ENCODE measurements at places on chromosomes 4 and X.

DNA sequence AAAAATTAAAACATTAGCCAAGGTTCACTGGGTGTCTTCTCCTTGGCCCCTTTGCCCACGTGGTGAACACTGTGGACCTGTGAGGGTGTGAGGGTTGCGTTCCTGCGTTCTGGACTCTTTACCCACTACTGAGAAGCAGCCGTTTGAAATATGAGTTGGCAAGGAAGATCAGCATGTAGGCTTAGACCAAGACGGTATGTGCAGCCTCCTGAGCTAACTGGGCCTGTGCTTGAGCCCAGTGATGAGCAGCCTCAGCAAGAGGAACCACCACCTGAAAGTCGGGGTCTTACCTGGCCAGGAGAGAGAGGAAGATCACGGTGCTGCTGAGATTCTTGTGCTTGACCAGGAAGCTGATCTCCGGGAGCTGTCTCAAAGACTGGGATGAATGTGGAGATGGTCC is 19.5 kb downstream of the RGS12 start:
- no peak for DNase-seq

GRCh38 chrX:10902001-10902400 is 209.1 kb upstream of the HCCS start:
- no peak for DNase-seq

DNA sequence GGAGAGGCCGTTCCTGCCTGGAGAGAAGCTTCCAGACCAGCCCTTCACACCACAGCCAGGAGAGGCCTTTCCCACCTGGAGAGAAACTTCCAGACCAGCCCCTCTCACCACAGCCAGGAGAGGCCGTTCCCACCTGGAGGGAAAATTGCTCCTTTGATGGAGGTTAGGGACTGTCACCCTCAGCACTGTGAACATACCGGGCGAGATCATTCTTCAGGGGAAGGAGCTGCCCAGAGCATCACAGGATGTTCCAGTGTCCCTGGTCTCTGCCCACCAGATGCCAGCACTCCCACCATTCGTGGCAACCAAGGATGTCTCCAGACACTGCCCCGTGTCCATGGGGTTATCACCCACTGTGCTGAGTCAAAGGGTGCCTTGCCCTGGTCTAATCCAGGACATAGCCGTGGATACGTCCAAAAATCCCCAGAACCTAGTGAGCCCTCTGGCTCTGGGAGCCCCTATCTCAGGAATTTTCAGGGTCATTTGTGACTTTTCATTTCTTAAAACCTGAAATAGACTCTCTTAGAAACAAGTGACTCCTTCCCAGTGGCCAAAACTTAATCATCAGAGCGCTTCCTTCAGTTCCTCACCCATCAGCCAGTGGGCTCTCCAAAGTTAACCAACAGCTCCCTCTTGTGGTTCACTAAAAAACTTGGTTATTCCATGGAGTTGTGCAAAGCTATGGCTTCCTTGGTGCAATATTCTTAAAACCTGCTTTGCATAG is 80.2 kb downstream of the CRMP1 start:
- DNase-seq = peak; percentile 83

GRCh38 chrX:2642791-2643190 is 48.3 kb upstream of the CD99 start:
- no peak for DNase-seq

- no peak for DNase-seq
Observed at GRCh38 chr4:70915874-70916559, 13.8 kb downstream of the MOB1B start.

DNA sequence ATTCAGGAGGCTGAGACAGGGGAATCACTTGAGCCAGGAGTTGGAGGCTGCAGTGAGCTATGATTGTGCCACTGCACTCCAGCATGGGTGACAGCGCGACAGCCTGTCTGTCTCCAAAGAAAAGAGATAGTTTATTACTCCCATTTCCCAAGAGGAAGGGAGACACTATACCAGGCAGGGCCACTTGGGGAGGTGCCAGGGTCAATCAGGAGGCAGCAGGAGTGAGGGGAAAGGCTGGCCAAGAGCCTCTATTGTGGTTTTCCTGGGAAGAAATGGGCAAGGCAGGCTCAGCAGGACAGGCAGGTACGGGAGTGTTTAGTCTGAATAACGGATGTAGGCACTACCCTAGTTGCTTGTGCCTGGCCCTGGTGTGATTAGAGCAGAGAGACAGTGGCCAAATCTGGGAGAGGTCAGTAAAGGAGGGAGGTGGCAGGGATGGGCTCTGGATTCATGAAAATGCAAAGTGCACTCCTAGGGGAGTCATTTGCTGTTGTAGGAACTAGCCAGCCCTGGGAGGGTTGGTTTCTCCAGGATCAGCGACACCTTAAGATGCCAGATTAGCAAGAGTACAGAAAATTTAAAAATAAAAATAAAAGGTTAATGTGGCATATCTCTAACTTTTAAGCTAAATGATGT is 20.2 kb upstream of the CDKN2AIP start:
- DNase-seq = no peak

DNA sequence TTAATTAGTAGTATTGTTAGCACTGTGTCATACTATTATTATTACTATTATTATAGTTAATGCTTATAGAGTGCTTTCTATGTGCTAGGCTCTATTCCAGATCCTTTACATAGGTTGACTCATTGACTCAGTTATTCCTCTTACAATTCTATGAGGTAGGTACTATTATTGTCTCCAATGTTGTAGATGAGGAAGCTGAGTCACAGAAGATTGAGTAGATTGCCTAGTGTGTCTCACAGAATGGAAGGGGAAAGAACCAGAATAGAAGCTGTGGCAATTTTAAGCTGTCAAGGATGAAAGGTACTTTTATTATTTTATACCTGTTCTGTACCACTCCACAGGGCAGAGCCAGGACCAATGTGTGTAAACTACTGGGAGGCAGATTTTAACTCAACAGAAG is 1.9 kb upstream of the TCEAL1 start:
- DNase-seq = no peak

- no peak for DNase-seq
Observed at GRCh38 chr4:25843340-25844097, 19.3 kb downstream of the SEL1L3 start.

DNA sequence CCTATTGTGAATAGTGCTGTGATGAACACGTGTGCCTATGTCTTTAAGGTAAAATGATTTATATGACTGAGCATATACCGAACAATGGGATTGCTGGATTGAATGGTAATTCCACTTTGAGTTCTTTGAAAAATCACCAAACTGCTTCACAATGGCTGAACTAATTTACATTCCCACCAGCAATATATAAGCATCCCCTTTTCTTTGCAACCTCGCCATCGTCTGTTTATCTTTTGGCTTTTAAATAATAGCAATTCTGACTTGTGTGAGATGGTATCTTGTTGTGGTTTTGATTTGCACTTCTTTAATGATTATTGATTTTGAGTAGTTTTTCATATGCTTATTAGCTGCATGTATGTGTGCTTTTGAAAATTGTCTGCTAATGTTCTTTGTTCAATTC is 31.8 kb upstream of the UGT2A1 start:
- no peak for DNase-seq

DNA sequence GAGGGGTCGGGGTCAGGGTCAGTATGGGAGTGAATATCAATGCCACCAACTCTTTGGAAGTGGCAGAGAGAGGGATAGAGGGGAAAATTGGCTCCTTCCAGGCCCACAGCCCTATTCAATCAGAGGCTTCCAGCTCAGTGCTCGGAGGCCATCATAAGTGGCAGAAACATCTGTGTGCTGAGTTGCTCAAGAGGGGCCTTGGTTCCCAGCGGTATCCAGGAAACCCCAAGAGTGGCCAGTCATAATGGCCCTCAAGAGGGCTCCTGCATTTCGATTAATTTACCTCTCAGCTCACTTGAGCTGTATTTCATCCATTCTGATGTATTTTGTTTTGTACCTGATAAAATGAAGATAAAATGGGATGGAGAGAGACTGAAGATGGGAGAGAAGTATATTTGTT is 154.3 kb upstream of the EOLA2 start:
- DNase-seq = no peak

DNA sequence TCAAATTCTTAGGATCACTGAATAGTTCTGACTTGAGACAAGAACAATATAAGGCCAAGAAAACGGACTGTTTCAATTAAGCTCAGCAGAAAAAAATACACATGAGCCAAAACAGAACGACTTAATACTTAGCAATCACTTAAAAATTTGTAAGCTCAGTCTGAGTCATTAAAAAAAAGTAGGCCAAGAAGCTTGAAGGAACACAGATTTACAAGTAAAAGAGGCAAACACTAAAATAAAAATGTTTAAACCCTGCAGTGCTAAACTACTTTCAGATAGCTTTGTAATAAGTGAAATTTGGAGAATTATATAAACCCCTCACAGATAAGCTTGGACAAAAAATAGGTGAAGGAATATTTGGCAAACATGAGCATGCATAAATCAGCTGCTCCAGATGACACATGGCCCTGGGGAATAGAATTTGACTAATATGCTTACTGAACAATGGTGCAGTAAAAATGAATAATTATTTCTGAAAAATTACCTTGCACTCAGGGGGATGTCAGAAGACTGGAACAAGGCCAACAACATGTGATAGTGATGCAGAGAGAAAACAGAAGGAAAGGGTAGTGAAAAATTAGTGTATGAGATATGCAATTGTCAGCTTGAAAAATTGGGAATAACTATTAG is 49.6 kb downstream of the LNX1 start:
- no peak for DNase-seq

DNA sequence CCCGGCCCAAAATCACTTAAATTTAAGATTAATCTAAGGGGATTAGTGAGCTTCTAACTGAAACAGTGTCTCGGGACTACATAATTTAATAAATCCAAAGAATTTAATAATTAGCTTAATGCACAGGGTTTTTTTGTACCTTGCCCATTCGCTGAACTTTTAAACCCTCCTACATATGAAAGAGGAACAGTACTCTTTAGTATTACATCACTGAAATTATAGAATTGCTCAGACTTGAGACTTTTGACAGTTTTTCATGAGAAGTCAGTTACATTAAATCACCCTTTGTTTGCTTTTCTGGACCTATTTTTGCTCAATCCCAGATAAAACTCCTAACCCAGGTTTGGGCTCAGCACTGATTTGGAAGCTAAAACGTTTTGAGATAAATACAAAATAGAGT is 2.4 kb upstream of the TADA2B start:
- no peak for DNase-seq

GRCh38 chrX:69119122-69119521 is 46.1 kb downstream of the PJA1 start:
- no peak for DNase-seq

GRCh38 chr4:142091691-142092182 is 455.4 kb downstream of the IL15 start:
- DNase-seq = no peak

DNA sequence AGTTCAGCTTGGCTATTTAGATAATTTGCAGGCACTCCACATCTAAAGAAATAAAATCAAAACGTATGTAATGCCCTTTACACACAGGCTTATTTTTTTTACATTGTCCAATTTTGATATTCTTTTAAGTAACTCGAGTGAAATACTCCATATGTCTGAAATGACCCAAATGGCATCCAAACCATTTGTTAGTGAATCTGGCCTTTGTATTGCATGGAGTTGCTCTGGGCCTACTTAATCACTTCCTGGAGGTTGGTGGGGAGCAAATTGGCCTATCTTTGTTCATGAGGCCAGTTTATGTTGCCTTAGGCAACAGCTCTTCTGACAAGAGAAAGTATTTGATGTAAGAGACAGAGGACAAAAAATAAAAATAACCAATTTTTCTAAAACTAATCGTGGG is 47.6 kb upstream of the TMEM131L start:
- no peak for DNase-seq

- no peak for DNase-seq
Observed at GRCh38 chrX:81925812-81926211, 723.9 kb downstream of the SH3BGRL start.

DNA sequence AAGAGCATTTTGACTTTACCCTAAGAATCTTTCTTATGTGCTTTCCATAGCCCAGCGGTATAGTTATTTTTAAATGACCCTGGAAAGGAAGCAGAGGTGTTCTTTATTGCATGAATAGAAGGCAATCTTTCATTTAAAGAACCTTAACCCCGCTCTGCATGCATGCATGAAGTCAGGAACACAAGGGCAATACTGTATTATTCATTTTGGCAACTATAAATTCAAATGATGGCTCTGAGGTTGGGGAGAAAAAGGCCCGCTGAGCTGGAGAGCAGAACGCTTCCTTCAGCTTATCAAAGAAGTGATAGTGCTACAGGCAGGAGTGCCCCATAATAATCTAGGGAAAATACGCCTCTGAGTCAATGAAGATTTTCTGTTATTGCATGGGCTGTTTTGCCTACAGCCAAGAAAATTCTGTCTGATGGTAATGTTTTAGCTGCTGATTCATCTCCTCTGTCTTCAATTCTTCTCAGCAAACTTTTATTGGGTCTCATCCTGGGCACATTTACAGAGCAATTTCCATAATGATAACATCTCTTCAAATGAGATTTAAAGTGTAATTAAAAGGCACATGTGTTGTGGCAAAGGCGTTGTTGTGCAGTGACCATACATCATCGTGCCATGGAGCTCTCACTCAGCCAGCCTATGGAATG is 452.2 kb upstream of the FTHL17 start:
- no peak for DNase-seq

GRCh38 chr4:147029296-147029695 is 83.6 kb upstream of the TTC29 start:
- DNase-seq = no peak

- peak; percentile 77 for DNase-seq
Observed at GRCh38 chr4:140867356-140867755, 111.2 kb upstream of the TBC1D9 start.

DNA sequence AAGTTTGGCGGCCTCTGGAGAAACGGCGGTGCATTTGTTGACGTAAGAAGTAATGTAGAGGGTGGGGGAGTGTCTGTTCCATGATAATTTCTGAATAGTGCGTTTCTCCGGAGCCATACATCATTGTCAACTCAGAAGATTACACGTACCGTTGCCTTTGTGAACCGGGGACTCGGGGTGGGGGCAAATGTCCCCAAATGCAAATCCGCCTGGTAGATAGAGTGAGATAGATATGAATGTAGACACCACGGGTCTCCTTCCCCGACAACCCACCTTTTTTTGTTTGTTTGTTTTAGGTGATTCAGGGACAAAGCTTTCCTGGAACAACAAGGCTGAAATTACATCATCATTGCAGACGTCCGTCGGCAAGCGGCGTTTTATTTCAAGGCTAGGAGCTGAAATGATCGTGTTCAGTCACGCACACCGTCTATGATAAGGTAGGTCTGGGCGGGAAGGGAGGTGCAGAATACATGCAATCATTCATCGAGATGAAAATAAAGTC is 96.0 kb upstream of the PPP2R3B start:
- DNase-seq = no peak

GRCh38 chr4:104966349-104967033 is 180.2 kb upstream of the TET2 start:
- DNase-seq = no peak

GRCh38 chr4:130185123-130185522 is 1089.2 kb downstream of the C4orf33 start:
- DNase-seq = no peak

GRCh38 chrX:117063224-117063623 is 600.4 kb upstream of the CT83 start:
- DNase-seq = no peak

All from NCI-H82 (cell line).